CD4-positive, alpha-beta T cell treated with Interferon gamma for 1 hour (primary cell): ENCODE measurements at places on chromosomes 1 and 21.
A peak's percentile ranks its signal among the peaks of the same experiment; 100 is the strongest.

GRCh38 chr1:180000575-180000974, 46.0 kb downstream of the CEP350 start:
- no peak for DNase-seq

- DNase-seq = no peak
Measured at GRCh38 chr1:225707824-225708223, 54.9 kb upstream of the ENAH start.

- DNase-seq = peak; percentile 83
Measured at GRCh38 chr1:44835738-44836675, 7.0 kb downstream of the PTCH2 start.

- DNase-seq = peak; percentile 43
Measured at GRCh38 chr1:234755449-234755863, 145.5 kb upstream of the IRF2BP2 start.

- no peak for DNase-seq
Measured at GRCh38 chr1:52919051-52919722, 2.4 kb downstream of the ECHDC2 start.

DNA sequence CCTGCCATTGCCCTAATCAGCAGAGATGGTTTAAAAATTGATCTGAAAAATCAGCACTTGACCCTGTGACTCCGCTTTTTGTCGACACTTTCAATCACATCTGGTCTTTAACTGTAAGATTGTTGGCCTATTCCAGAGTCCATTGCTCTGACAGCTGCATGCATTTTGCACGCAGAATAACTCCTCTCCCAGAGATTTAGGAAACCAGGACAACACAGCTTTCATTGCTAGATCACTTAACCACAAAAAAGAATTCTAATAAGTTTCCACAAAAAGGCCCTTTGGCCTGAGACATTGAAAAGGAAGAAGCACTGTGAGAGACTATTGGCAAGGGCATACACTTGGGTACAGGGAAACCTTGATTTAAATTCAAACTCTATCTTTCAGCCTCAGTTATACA, 373.1 kb downstream of the TGFB2 start:
- no peak for DNase-seq

- no peak for DNase-seq
Measured at GRCh38 chr1:56095696-56096665, 483.4 kb downstream of the PLPP3 start.

GRCh38 chr1:212520299-212520698, 87.6 kb downstream of the NENF start:
- no peak for DNase-seq

GRCh38 chr21:45510466-45510955, 31.7 kb downstream of the SLC19A1 start:
- no peak for DNase-seq

GRCh38 chr1:39488793-39489566, 2.5 kb upstream of the BMP8A start:
- no peak for DNase-seq

- DNase-seq = no peak
Measured at GRCh38 chr1:184851822-184852746, 97.4 kb upstream of the EDEM3 start.

GRCh38 chr1:85571828-85572227, 8.7 kb upstream of the CCN1 start:
- no peak for DNase-seq

- no peak for DNase-seq
Measured at GRCh38 chr1:234692966-234693580, 83.1 kb upstream of the IRF2BP2 start.

DNA sequence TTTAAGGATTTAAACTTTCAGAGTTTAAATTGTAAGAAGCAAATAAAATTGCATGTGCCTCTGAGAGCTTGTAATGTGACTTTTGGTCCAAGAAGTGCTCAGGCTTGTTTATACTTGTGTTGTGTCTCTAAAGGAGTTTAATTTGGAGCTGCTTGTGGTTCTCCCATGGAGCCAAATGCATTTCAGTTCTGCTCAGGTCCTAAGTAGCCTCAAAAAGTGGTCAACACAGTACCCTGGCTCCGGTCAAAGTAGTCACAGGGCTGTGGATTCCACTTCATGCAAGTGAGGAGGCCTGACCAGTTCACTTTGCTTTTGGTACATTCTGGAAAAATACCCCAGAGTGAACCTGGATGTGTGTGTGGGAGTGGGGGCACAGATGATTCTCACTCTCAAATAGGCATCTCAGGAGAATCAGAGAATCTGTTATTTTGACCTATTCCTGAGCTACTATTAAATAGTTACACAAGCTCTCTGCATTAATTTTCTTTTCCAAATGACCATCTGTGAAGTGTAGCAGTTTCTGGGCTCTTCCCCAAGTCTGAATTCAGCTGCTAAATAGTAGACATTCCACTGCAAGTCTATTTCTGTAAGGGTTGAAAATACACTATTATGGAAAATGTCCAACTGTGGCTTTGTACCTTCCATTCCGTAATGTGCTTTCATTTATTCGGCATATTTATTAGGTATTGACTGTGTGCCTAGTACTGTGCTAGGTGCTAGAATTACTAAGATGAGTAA, 31.7 kb upstream of the AGO1 start:
- no peak for DNase-seq

GRCh38 chr1:180628646-180629045, 3.2 kb upstream of the XPR1 start:
- DNase-seq = no peak

GRCh38 chr1:80447526-80447925, 1353.2 kb upstream of the ADGRL2 start:
- DNase-seq = no peak

GRCh38 chr1:230713915-230714764, at the start of gene AGT:
Gene AGT (minus strand): TSS chr1:230714122. CDS start chr1:230710823, 3,299 bp downstream.
- no peak for DNase-seq

GRCh38 chr1:118159569-118159968, 25.5 kb downstream of the SPAG17 start:
- no peak for DNase-seq

- no peak for DNase-seq
Measured at GRCh38 chr1:80272495-80272894, 1266.0 kb upstream of the ADGRL4 start.

GRCh38 chr1:192518700-192519099, 56.9 kb upstream of the RGS1 start:
- DNase-seq = no peak

GRCh38 chr1:152645146-152645545, 18.0 kb upstream of the LCE2D start:
- no peak for DNase-seq

DNA sequence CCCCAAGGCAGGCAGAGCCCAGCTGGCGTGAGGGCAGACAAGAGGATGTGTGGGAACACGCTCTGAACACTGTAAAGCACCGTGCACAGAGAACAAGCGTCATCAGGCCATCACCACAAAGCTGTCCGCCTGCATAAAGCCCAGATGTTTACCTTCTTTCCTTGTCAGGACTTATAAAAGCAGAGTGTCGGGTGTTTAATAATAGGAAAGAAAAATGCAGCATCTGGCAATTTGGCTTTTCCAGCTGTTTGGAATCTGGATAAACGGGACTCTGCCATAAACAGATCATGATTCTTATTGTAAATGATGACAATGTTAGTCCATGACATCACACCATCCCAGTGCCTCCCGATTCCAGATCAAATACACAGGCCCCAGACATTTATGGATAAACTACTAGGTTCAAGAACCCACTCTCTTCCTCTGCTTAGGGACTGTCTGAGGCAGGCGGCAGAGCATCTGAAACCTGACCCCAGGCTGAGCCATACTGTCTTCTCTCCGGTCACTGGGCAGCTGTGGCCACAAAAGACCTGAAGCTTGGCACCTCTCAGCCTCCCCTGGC, 4.2 kb downstream of the GLIS1 start:
- DNase-seq = no peak

DNA sequence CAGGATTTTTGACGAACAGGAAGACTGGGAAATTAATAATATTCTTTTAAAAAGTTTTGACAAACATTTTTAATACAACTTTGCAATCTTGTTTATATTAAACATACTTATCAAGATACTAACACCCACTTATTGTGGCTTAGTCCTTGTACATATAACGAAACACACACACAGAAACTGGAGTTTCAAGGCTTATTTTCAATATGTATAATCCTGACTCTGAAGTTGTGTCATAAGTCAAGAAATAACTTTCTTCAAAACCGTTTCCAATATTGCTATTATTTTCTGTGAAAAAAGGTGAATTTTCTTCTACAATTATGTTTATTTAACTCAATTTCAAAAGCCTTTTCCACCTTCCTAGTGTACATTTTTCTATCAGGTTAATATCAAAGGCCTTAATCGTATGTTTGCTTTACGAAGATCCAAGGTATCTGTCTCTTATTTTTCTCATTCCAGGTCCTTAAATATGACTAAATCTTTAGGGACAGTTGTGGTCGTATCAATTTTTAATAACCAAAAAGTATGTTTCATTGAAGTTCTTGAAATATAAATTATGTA, 1.8 kb downstream of the CDKN2C start:
- no peak for DNase-seq

- DNase-seq = no peak
Measured at GRCh38 chr1:243732637-243733036, 117.4 kb downstream of the AKT3 start.

- DNase-seq = no peak
Measured at GRCh38 chr1:25256578-25256965, 9.3 kb upstream of the RSRP1 start.

GRCh38 chr1:34867415-34867814, 7.9 kb upstream of the SMIM12 start:
- DNase-seq = peak; percentile 19

GRCh38 chr1:47738560-47739182, 258.5 kb downstream of the TRABD2B start:
- no peak for DNase-seq

- DNase-seq = no peak
Measured at GRCh38 chr1:25587290-25587689, 29.3 kb upstream of the MAN1C1 start.

GRCh38 chr21:34715518-34715917, 46.7 kb downstream of the CLIC6 start:
- no peak for DNase-seq

DNA sequence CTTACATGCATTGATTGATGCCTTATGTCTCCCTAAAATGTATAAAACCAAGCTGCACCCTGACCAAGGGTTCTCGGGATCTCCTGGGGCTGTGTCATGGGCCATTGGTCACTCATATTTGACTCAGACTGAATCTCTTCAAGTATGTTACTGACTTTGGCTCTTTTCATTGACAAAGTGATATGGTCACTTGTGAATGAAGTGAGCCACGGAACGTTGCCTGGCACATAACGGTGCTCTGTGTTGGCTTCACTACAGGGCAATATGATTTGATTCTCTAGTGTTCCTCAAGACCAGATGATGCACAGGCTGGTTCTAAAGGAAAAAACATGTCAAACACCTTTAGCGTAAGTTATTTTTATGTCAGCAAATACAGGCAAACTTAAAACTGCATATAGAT, 11.4 kb upstream of the IL10RB start:
- no peak for DNase-seq

DNA sequence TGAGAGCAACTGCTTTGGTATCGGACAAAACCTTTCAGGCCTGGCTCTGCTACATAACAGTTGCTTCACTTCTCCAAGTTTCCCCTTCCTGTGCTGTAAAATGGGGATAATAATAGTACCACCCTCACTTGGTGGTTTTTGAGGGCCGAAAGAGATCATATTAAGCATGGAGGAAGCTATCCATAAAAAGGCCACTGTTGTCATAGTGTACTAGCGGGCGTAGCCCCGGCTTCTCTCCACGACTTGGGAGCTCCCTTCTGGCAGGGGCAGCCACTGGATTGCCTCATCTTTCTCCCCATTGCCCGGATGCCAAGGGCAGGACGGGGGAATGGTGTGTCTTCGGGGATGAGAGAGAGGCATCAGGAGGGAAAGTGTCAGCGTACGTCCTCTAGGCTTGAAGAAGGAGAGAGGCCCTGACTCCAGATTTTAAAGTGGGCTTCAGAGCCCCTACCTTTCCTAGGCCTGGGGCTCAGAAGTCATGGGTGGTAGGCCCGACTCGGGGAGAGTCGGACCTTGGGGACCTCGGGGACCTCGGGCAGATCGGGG, 548 bp upstream of the MFSD2A start:
- DNase-seq = no peak

DNA sequence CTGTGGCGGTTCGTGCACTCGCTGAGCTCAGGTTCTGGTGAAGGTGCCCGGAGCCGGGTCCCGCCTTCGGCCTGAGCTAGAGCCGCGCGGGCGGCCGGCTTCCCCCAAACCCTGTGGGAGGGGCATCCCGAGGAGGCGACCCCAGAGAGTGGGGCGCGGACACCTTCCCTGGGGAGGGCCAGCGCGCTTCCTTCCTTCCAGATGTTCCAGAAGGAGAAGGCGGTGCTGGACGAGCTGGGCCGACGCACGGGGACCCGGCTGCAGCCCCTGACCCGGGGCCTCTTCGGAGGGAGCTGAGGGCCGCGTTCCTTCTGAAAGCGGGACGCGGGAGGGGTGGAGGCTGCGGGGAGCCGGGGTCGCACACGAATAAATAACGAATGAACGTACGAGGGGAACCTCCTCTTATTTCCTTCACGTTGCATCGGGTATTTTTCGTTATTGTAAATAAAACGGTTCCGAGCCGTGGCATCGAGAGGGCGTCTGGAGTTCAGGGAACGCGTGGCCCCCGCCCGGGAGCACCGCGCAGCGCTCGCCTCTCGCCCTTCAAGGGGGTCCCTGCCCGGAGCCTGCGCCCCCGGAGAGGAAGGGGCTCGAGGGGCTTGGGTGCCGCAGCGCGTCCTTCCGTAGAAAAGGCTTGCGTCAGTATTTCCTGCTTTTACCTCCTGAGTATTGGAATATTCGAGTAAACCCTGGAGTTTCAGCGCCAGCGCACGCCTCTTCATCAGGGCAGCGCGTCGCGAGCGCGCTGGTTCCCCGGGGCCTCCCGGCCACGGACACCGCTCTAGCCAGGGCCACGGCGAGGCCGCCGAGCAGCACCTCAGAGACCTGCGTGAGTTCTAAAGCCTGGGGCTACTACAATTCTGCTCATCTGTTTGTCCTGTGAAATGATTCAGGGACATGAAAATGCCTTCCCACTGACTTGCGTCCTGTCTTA, 11.5 kb downstream of the YBEY start:
- DNase-seq = no peak

GRCh38 chr1:30750731-30751291, 6.8 kb downstream of the LAPTM5 start:
- DNase-seq = peak; percentile 83

- DNase-seq = no peak
Measured at GRCh38 chr1:153771261-153771660, 3.9 kb upstream of the SLC27A3 start.

DNA sequence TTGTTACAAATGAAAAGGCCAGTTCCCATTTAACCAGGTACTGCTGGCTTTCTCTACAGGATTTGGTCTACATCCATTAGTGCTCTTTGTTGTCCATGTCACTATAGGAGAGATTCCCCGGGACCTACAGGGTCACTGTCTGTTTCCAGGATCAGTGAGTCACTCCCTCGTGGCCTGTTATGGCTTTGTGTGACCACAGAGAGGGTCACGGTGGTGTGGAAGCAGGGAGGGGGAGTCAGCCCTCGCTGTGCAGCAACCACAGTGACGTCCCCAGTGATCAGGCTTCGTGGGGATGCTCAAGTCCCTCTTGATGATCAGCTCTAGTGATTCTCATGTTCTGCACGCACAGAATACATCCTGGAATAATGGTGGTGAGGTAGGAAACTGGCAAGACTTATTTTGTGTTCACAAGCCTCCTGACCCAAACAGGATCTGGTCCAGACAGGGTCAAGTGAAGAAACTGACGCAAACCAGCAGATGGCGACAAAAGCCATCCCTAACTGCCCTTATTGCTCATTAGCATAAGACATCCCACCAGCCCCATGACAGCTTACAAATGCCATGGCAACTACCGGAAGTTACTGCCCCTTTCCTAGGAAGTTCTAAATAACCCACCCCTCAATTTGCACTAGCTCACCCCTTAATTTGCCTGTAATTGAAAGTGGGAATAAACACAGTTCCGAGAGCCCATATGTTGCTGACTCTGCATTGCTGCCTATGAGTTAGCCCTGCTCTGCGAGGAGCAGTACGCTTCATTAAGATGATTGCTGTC, 98.5 kb downstream of the DISC1 start:
- peak; percentile 14 for DNase-seq
